T-helper 1 cell treated with Interleukin-12 subunit alpha and Interleukin-12 subunit beta and Interleukin-4 antibody, amounts not matched to agents 30 ng/mL and 1 ng/mL, for 36 hours (primary cell): ENCODE measurements at places on chromosomes 13 and 19. TPM values are rescaled to one million over a fixed set of nuclear protein-coding genes. Genes with fewer than 3 reads are reported as not detected.

The CLEC4G gene
- total RNA-seq, result not detected in 2 replicates

The SIX5 gene
- 1.6 and 2.4 TPM in 2 replicates for total RNA-seq

The TNFRSF19 gene
- 0.12 and 0.15 TPM in 2 replicates for total RNA-seq

The CRYL1 gene
- total RNA-seq, result 9.0 and 10.0 TPM in 2 replicates
